ENCODE measurements at places on chromosomes 11 and 22. TPM values are rescaled to one million over a fixed set of nuclear protein-coding genes. Genes with fewer than 3 reads are reported as not detected.

- no peak for DNase-seq
These were observed 31.7 kb downstream of the RIBC2 start for GRCh38 chr22:45445031-45445710.

The FOLR2 gene
- not detected for polyA plus RNA-seq

DNA sequence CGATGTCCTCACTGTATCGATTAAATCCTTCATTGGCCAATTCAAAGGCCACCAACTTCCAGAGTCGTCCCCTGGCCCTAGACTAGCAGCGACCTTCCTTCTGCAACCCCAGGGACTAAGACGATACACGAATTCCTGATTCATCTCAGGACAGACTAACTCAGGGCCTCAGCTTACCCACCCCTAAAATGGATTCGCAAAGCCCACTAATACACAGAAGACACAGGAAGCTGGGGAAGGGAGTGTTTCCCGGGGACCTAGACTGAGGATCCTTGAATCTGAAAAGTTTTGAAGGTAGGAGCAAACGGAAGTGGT is 509 bp downstream of the LAMTOR1 start:
- DNase-seq: no peak

GRCh38 chr11:93133488-93134109 is 64.2 kb downstream of the SLC36A4 start:
- DNase-seq: no peak

DNA sequence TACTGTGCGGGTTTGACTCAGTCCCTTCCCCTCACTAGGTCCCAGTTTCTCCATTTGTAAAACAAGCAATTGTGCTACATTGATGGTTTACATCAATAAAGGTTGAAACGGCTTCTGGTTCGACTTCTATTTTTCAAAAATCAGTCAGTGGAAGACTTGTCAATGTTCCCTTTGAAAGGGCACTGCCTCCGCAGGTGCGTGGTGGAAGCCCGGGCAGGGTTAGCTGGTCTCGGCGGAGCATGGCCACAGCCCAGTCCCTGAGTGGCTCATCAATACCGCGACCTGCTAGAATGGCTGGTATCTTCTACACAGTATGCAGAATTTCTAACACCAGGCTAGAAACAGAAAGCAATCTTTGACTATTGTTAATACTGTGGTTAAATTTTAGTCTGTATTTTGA is 16.1 kb downstream of the MS4A10 start:
- no peak for DNase-seq
